Fibroblast of skin of left quadriceps (primary cell): ENCODE measurements at places on chromosomes 11 and 22.

DNA sequence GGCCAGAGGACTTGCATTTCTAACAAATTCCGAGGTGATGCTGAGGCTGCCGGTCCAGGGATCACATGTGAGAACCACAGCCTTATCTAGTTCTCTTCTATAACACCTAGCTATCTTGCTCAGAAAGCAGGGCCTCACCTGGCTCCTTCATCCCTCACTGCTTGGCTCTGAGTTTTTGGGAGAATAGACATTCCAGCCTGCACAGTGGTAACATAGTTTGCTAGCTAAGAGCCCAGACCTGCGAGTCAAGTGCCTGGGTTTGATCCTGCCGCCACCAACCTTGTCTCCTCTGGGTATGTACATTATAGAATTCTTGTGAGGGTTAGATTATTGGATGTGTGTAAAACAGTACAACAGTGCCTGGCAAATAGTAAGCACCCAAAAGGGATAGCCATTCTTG, 13.5 kb upstream of the POU2AF1 start:
- DNase-seq: no peak

- DNase-seq: peak; percentile 66
Measured at GRCh38 chr11:126484266-126484665, 128.8 kb downstream of the ST3GAL4 start.

DNA sequence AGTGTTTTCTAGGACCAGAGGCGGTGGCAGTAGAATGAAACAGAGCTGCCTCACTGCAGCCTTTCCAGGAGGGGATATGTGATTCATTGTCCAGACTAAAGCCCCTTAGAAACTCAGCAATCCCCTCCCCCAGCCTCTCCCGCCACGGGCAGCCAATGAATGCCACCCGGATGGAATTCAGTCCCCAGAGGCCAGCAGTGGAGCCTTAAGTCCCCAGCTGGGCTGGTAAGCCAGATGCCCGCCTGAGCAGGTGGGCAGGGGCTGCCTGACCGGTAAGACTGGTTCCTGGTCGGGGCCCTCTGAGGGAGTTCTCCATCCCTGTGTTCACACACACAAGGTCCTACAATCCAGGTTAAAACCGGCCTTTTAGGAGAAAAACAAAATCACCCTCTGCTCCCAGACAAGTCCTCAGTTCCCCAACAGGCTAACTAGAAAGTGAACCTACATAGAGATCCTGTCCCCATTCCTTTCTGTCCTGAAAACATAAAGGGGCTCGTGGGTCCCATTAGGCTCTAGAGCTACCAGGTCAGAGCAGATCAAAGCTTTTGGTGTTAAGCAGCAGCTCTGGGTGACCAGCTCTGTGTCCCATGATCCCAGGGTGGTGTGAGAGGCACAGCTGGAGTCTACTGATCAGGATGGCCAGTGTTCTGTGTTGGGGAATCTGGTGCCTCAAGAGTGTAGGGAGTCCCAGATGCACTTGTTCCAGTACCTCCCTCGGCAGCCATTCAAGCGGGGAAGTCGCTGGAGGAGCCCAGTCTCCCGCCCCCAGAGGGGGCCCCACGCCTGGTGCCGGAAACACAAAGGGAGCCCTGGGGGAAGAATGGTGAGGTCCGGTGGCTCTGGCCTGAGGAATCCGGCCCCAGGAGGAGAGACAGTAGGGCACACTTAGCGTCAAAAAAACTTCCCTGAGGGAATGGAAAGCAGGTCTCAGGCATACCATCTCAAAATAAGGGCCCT, 2.6 kb downstream of the PATZ1 start:
- no peak for DNase-seq

DNA sequence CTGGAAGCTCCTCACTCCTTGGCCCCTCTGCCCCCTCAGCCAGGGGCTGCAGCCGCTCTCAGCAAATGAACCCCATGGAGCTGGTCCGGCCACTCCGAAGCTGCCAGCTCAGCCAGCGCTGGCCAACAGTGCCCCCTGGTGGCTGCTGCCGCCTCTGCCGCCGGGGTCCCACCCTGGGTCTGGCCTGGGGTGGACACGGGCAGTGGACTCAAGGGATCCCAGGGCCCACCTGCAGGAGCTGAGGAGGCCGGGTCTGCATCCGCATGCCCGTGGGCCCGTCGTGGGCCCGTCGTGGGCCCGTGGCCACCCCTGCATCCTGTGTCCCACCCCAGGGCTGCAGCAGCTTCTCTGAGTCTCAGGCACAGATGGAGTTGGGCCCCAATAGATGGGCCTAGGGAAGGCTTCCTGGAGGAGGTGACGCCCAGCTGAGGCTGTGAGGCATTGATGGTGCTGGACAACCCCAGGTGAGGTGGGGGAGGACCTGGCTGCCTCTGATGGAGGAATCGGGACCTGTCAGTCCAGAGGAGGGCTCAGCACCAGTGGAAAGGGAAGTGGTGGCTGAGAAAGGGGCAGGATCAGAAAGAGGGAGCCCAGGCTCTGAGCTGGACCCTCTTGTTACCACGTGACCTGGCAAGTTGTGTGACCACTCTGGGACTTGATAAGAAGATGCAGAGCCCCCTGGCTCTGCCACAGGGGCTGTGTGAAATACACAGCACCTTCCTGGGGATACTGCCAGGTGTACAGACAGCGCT, 522.3 kb downstream of the BRD1 start:
- DNase-seq: peak; percentile 2
